ENCODE measurements at places on chromosomes 4 and X.

- DNase-seq = no peak
These were observed 60.9 kb downstream of the ADGRA3 start for GRCh38 chr4:22454955-22455354.

DNA sequence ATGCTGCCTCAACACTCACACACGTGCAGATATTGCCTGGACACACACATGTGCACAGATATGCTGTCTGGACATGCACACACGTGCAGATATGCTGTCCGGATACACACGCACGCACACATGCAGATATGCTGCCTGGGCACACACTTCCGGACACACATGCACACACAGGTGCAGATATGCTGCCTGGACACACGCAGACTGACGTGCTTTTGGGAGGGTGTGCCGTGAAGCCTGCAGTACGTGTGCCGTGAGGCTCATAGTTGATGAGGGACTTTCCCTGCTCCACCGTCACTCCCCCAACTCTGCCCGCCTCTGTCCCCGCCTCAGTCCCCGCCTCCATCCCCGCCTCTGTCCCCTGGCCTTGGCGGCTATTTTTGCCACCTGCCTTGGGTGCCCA is 14.7 kb downstream of the FGFRL1 start:
- no peak for DNase-seq

DNA sequence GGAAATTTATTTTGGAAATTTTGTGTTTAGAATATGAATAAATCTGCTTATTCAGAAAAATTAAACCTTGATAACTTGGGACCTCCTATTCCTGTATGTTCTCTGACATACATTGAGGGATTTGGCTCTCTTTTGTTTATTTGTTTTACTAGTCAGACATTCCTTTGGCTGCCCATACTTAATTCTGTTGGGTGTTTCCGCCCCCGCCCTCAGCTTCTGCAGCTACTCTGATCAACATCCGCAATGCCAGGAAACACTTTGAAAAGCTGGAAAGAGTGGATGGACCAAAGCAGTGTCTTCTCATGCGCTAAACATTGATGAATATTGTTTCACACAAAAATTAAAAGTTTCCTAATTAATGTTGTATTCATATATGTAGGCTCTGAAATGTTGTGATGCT is 40.5 kb downstream of the RRAGB start:
- DNase-seq = no peak

GRCh38 chr4:47145630-47146029 is 114.3 kb downstream of the GABRB1 start:
- DNase-seq = peak; percentile 4

DNA sequence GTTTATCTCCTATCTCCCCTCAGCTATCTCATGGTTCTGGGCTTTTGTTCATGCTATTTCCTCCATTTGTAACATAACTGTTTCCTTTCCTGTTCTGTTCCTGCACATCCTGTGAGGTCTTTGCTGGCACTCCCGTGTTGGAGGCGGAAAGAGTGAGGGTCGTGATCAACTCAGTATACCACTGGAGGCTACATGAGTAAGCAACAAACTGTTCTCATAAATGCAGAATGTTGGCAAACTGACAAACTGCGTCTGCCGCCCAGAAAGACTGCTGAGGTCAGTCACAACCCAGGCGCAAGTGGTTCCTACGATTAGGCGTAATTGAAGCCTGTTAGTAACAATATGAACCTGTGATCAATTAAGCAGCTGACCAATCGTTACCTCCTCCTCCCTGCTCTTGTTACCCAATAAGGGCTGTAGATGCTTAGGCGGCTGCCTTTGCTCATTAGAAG is 48.8 kb downstream of the C4orf33 start:
- no peak for DNase-seq

DNA sequence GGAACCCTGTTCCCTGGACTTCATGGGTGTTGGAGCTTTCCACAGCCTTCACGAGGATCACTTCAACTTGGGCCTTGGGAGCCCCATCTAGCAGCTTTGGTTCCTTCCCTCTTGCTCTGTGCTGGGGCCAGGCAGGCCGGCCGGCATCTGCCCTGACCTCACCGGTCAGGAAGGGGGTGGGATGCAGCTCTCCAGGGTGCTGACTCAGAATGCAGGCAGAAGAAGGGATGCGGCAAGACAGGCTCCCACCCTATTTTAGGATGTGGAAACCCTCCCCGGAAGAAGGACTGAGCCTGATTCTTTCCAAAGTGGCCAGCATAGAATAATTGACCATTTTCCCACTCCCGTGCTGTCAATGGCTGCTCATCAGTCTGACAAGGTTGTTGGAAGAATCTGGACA is 47.1 kb downstream of the FHDC1 start:
- DNase-seq = peak; percentile 9

DNA sequence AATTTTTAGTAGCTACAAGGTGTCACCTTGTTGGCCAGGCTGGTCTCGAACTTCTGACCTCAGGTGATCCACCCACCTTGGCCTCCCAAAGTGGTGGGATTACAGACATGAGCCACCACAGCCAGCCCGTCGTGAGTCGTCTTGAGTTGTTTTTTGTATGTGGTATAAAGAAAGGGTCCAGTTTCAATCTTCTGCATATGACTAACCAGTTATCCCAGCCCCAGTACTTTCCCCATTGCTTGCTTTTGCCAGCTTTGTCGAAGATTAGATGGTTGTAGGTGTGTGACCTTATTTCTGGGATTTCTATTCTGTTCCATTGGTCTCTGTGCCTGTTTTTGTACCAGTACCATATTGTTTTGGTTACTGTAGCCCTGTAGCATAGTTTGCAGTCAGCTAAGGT is 105.9 kb downstream of the OR13H1 start:
- DNase-seq = no peak

DNA sequence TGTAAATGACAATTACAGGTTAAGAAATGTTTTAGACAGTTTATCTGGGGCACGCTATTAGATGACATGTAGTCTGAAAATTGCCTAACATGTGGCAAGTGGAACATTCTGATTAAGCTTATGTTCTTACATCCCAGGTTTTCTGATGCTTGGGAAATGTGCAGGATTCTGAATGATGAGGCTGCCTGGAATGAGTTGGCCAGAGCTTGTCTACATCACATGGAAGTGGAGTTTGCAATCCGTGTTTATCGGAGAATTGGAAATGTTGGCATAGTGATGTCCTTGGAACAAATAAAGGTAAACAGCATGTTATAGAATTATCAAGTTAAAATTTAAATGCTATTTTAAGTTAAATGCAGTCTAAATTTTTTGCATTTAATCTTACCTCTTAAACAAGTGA is 49.3 kb downstream of the WDR19 start:
- DNase-seq = no peak

GRCh38 chr4:6201580-6202091 is 1.3 kb upstream of the JAKMIP1 start:
- no peak for DNase-seq

GRCh38 chr4:153464068-153464467 is 2.1 kb upstream of the TMEM131L start:
- DNase-seq = no peak

- peak; percentile 64 for DNase-seq
These were observed 33.1 kb downstream of the DCTD start for GRCh38 chr4:182884040-182884439.

- DNase-seq = no peak
These were observed 9.6 kb upstream of the MTMR1 start for GRCh38 chrX:150683536-150684146.

DNA sequence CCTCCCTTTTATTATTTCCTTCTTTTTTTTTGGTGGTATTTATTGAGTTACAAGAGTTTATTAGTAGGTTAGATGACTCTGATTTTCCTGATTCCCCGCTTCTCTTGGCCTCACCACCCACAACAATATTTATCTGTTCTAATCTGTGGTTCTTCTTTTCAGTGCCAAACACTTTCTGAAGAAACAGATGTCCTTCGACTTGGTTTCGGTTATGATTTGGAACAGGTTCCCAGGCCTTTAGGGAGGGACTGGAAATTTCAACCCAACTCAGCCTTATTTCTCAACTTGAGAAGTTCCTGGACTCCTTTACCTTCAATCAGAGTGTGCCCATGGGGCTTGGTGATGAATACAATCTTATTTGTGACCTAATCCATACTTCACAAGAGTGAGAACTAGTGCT is 108.1 kb downstream of the UCHL1 start:
- DNase-seq = peak; percentile 29

DNA sequence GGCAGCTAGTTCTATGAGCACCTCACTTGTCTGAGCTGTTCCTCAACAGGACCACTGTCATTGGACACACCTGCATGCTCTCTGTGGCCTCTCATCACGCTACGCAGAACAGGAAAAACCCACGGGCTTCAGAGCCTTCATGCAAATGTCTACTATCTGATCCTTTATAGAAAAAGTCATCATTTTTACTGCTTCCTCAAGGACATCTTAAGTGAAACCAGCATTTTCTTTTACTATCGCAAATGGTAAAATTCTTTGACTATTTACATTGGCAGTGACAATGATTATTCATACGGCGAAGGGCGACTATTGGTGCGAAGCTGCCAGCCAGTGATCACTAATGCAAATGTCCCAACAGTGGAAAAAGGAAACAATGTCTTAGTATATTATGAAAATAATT is 147.0 kb downstream of the AFAP1 start:
- DNase-seq = no peak

DNA sequence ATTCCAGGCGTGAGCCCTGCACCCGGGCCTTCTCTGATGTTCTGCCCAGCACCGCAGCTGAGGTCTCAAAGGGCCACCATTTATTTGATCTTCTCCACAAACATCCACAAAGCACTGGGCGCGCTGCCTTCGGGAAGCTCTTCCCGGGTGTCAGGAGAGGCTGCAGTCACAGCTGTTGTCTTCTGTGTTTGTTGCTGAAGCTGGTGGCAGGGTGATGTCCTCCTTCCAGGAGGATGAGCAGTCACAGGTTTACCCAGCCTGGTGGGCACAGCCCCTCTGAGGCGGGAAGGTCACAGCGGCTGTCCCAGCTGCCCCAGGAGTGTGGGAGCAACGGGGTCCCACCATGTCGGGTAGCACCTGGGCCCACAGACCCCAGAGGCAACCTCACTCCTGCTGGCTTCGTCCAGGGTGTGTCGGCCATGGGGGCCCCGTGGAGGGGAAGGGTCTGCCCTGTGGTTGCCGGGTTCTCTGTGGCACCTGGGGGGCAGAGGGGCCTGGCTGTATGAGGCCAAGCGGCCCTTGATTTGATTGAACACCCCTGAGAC is 27.6 kb downstream of the FGFRL1 start:
- DNase-seq = no peak

DNA sequence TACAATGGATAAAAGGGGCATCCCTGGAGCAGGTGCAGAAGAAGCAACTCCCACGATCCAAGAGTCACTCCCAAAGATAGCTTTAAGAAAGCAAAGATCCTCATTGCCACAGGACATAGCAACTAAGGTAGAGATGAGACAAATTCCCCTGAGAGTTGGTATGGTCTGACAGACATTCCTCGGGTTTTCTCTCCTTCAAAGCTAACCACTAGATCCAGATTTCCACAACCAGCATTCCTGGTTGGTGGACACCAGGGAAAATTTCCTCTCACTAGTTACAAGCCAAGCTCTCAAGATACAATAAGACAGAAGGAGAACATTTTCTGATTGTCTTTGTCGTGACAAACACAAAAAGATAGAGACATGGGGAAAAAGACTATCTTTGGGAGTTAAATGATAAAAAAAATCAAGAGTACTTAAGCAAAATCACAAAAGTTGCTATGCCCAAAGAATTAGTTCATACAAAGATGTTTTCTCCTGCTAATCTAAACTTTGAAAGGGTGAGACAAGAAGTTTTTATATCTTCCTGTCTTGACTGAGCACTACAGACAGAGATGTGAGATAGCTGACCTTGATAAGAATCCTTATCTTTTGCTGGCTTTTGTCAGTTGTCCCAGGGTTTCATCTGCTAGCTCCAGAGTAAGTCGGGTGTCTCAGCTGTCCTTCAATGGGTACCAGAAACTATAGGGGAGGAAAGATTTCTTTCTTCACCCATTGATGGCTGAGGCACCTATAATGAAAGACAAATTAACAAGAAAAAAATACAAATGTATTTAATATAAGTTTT is 200.5 kb downstream of the CENPC start:
- no peak for DNase-seq

- DNase-seq = no peak
These were observed 34.2 kb downstream of the AGA start for GRCh38 chr4:177408023-177408422.

GRCh38 chr4:109873791-109874514 is 26.0 kb downstream of the LRIT3 start:
- peak; percentile 51 for DNase-seq

DNA sequence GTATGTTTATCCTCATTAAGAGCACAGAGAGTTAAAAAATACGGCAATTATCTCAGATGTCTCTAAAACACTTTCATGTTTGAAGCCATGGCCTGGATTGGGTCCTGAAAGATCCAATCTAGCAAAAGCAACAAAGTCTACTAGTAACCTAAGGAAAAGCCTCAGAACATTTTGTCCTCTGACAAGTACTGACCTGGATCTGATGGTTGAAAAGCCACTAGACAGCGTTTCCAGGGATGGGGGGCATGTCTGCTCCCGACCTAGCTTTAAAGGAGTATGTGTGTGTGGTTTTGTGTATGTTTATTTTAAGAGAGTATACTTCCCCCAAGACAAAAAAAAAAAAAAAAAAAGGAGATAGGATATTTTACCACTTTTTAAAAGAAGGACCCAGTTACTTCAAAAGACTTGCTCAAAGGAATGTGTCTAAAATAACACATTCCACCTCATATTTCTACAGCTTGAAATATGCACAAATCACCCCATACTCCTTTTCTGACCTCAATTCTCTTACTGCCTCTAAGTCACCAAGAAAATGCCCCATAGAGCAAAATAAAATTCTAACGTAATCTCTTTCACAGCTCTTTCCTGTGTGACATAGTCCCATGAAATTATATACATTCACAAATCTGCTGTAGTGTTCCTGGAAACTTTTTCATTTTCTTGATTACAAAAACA is 189.0 kb upstream of the TTC29 start:
- DNase-seq = no peak

GRCh38 chr4:105822061-105822460 is 73.2 kb upstream of the NPNT start:
- no peak for DNase-seq

DNA sequence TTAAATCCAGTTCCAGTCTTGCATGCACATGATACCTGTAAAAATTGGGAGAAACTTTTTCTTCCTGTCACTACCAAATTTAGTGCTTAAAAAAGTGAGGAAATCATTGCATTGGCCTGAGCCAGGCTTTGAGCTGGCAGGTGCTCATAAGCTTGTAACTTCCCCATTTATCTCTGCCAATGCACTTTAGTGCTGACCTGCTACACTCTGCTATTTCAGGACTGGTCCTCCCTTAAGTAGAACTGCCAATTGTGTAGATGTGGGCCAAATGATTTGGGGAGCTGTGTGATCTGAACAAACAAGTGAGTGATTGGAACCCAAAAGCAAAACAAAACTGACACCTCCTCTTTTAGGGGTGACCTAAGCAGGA is 51.8 kb downstream of the ZNF827 start:
- DNase-seq = no peak

DNA sequence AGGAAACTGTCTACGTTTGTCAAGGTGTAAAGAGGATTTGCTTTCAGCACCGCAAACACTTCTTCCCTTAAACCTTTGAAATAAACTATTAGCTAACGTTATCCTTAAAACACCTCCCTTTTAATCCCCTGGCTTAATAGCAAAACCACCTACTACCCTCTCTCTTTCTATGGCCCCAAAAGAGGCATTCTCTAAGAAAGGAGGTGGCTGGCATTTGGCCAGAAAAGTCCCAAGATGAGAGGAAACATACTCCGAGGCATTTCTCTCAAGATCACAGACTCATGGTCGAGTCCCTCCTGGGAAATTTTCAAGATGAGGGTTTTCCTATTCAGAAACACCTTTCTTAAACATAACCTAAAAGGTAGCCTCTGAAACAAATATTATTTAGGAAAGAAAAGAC is 60.6 kb upstream of the VCX3B start:
- no peak for DNase-seq
